Breast epithelium (tissue), 4 donors: ENCODE measurements at places on chromosomes 1 and 21. TPM values are rescaled to one million over a fixed set of nuclear protein-coding genes. Genes with fewer than 3 reads are reported as not detected.

AUNIP gene
- total RNA-seq, result not detected

CPLANE2 gene
- 8.2 TPM for total RNA-seq

TDRD5 gene
- 3.9 TPM for total RNA-seq

SAMD11 gene
- total RNA-seq, result 0.16 TPM

RUNX3 gene
- total RNA-seq, result 9.1 TPM

CHRM3 gene
- total RNA-seq, result 4.6 TPM

ALPL gene
- total RNA-seq, result 98.0 TPM

NCMAP gene
- 0.98 TPM for total RNA-seq

FAM72D gene
- total RNA-seq, result not detected

GRCh38 chr1:211625040-211625439, 46.1 kb upstream of the SLC30A1 start:
- DNase-seq, result no peak

DNA sequence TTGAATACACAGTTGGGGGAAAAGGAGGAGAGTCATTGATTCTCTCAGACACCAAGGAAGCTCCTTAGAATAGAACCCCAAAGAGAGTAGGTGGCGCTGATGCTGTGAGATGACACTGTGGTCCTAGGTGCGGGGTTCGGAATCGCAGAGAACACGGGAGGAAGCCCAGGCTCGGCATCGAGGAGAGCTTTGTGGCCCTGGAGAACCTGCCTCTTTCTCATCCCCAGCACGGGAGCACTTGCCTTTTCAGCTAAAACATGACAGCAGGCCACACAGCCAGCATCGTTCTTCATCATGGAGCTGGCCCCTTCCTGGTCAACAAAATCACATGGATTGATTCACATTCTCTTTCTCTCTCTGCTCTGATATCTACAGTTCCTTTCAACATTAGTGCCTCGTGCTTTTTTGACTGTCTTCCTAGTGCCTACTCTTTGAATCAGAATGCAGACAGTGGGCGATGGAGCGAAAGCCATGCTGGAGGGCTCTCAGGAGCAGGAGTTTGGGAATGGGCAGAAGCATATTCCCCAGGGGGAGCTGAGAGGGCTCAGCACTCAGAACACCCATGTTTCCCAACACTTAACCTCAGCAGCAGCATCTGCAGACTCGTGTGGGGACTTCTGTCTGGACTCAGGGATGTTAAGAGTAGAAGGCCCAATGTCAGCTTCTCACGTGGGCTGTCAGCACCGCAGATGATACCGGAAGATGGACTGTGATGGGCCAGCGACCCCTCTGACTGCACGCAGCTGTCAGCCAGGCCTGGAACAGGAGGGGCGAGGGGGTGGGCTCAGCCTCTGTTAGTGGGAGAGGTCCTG, 539.4 kb downstream of the KIF26B start:
- no peak for DNase-seq

GRCh38 chr1:219657186-219657585, 44.3 kb upstream of the ZC3H11B start:
- DNase-seq, result no peak

- DNase-seq, result no peak
Measured at GRCh38 chr1:209404577-209404976, 178.9 kb upstream of the CAMK1G start.

GRCh38 chr1:177772386-177772960, 197.4 kb downstream of the SEC16B start:
- DNase-seq, result no peak

DNA sequence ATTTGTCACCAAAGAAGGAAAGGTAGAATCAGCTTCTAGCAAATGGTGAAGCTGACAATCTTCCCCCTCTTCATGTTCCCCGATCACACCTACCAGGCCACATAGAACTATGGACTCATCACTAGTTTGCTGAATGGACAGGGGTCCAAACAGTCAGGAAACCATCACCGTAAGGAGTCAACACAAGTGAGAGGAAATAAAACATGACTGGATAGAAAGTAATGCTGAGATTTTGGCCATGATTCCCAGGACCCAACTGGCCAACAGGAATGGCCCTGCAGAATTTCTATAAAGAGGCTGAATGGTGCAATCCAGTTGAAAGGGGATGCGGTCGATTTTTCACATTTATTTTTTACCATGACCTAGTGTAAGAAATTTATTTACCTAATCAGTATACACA, 10.7 kb downstream of the DDAH1 start:
- no peak for DNase-seq

DNA sequence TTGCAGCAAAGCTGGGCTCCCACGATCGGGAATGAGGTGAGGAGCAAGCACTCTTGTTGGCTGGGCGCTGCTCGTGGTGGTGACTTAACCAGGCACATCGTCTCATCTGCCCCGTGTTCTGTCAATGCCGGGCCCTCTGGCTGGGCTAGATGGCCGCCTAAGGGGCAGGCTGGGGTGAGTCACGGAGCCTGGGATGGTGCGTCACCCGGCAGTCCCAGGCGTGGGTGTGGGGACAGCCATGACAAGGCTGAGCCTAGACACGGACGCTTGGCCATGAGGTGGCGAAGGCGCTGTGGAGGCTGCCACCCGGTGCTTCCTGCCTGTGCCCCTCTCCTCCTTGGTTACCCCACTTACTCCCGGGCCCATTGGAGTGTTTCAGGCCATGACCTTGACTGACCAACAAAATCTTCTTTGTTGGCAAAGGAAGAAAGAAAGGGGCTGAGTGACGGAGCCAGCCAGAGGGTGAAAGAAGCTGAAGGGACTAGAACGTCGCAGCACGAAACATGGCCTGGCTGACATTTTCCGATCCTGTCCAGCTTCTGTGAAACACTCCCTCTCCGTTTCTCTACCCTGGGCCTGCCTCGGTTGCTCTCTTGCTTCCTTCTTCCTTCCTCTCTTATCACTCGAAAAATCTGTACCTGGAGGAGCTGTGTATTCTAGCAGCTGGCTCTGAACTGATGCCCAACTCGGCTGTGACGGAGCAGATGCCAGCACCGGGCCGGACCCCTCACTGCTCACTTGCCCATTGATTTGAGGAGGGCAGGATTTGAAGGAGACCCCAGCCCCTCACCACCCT, 596 bp downstream of the CD247 start:
- DNase-seq, result no peak

GRCh38 chr1:20552728-20553445, 514 bp downstream of the FAM43B start:
- no peak for DNase-seq

- DNase-seq, result no peak
Measured at GRCh38 chr21:32956061-32956656, 69.6 kb upstream of the OLIG2 start.

DNA sequence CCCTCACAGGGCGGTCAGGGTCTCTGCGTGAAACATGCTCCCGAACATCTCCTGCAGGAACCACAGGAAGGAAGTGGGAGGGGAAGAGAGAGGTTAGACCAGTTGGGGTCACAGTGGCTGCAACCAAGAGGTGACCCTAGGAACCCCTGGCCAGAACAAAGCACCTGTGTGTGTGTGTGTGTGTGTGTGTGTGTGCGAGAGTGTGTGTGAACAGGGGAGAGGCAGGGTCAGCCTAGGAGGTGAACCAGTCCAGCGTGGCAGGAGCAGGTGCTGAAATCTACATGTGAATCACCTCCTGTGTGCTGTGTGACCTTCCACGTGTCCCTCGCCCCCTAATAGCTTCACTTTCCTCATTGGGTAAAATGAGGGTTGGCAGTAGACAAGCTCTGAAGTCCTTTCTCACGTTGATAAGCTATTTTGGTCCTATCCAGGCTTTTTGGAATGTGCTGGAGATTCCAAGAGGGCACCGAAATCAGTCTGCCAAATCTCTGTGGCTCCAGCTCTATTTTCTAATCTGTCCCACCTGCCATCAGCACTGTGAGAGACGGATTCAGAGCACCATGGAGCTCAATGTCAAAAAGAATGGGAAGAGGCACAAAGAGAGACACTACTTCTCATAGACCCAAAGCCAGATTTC, 27.8 kb downstream of the SLC26A9 start:
- no peak for DNase-seq

DNA sequence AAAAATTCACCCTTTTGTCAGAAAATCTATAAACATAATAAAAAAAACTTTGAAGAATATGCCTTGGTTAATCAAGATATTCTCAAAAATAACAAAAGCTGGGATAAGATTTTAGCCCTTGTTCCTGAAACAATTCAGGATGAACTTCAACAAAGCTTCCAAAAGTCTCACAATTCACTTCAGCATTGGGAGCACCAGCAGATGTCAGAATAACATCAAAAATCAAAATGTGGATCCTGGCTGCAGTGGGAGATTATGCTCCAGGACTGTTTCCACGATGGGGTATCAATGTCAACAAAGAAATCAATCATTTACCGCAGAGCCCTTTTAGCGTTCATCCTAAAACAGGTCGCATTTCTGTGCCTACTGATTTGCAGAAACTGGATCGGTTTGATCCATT, 35.2 kb downstream of the ZNF670 start:
- DNase-seq, result no peak

DNA sequence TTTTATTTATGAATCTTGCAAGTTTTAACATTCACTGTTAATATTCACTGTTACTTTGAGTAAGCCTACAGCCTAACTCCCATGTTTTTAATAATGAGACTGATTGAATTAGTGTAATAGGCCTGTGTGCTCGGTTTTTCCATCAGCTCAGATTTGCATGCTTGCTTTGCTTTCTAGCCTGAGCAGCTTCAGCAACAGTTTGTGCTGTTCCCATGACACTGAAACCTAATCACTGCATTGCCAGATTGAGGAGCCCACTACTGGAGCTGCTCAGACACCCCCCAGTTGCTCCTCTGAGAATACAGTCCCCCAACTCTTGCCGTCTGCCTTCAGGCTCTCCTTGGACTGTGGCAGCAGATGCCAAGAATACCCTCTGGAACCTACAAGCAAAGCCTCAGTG, 695.4 kb downstream of the BRINP3 start:
- DNase-seq, result no peak

- DNase-seq, result no peak
Measured at GRCh38 chr1:67338642-67339041, 31.0 kb downstream of the IL12RB2 start.

DNA sequence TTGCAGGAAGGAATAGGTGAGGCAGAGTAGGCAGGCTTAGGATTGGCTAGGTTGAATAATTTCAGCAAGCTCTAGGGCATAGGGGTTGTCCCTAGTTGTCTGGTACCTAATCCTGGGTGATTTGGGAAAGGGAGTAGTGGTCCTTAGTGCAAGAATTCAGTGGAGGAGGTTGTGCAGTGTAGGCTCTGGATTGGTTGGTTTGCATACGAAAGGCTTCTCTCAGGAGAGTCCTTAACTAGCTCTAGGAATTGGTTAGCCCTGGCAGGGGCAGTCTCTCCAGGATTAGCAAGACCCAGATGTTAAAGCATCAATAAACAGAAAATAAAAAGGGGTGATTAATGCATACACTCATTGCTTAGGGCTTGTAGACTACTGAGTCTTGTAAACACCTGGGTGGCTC, 9.6 kb upstream of the CD101 start:
- DNase-seq, result no peak

DNA sequence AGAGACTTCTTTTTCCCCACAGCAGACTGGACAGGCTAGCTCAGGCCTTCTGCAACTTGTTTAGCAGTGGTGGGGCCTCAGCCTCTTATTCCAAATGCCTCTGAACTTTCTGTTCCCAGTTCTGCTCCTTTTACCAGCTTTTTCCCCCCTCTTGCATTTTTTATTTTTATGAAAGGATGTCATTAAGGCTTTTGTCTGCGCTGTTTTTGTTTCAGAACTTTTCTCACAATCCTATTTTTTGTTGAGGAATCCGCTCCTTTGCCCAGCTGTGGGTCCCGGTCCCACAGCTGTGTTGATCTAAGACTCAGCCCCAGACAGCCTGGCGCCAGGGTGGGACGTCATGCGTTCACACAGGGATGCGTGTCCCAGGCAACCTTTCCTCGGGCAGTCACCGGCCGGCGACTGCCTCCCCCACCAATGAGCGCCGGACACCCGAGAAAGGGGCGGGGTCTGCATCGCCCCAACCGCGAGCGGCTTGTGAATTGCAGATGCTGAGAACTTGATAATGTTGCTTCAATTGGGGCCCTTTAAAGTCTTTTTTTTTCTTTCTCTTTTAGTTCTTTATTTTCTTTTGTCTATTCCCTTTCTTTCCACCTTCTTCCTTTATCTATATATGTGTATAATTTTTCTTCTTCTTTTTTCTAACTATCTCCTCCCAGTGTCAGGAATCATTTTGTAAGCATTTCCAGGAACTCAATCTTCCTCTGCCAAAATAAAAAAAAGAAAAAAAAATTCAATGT, 3.0 kb upstream of the ID3 start:
- DNase-seq, result peak; percentile 91

DNA sequence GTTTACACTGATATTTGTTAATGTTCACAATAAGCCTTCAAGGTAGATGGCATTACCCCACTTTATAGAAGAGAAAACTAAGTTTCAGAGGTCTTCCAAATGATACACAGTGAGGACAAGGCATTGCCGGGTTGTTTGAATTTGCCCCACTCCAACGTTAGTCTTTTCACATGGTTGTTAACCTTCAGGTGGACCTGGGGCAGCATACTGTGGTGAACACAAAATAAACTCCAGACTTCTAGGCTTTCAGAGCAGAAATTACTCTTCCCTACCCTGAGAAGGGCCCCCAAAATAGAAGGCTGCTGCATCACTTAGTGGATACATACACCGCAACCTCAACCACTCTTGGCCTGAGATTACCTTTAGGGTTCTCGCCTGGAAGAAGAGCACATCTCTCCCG, 3.4 kb upstream of the KHDRBS1 start:
- no peak for DNase-seq

DNA sequence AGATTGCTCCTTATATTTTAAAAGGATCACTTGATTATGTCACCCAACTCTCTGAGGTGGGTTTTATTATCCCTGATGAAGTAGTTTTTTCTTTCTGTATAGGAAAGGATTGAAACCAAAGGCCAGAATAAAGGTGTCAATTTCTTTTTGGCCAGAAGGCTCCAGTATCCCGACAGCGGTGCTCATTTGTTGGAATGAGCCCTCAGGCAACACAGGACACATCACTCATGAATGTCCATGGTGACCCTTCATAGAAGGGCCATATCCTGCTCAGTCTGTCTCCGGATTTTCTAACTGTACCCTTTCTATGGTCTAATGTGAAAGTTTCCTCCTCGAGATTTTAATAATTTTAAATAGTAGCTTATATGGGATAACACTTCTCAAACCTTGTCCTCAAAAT, 171.3 kb upstream of the USP24 start:
- DNase-seq, result no peak

DNA sequence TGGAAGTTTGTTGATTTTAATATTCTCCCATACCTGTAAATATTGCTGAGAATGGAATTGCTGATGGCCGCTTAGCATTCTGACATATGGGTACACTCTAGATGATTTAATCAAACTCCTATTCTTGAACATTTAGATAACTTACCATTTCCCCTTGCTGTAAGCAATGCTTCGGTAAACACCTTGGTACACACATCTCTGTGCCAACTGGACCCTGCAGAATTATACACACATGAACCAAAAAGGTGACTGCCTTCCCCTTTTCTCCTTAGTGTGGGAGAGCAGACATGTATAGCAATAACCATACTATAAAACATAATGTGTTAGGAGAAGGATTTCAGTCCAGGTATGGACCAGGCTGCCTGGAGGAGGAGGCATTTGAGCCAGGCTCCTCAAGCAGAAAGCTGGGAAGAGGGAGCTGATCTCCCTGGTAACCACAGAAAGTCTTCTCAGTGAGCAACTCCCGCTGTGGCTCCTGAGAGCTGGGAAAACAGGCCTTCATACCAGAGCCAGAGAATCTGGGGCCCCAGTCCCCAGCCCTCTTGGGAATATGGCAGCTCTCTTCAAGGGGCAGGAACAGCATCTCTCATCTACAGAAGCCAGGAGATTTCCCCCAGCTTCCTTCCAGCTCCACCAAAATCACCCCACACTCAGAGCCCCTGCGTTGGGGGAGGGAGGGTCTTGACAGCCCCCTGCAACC, 33.9 kb upstream of the CSF1 start:
- no peak for DNase-seq
